NCI-H1092 (cell line): ENCODE measurements at places on chromosomes 6 and 20.
A peak's percentile ranks its signal among the peaks of the same experiment; 100 is the strongest.

- DNase-seq, result no peak
Measured at GRCh38 chr6:10396785-10397184, 18.1 kb downstream of the TFAP2A start.

- peak; percentile 25 for DNase-seq
Measured at GRCh38 chr6:133241901-133242636, 912 bp downstream of the EYA4 start.

GRCh38 chr6:111291336-111292259 is 191.4 kb downstream of the REV3L start:
- DNase-seq, result no peak

DNA sequence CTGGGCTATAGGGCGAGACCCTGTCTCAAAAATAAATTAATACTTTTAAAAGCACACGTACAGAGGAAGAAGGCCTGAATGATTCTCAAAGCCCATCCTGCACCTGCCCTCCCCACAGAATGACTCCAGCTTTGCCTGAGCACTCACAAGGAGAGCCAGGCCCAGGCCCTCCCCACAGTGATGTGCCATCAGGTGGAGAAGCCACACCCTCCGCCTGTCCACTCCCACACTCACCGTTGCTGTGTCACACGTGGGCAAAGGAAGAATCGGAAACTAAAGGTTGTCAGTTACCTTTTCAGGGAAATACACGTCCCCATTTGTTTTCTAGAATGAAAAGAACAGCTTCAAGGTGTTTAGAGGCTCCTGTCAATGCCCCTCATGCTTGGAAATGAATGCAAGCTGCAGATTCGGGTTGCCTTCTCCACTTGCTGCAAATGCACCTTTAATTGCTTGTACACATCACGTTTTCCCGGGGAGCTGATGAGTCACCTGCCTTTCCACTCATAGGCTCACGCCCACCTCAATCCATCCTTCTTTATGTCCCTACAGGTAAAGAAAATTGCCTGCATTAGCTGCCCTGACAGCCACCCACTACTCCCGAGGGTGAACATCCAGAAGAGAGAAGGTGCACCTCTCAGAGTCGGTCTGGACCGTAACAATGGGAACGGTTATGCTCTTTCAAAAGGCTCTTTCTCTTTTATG is 45.5 kb upstream of the AFDN start:
- DNase-seq, result no peak

- no peak for DNase-seq
Measured at GRCh38 chr20:44858606-44859360, 26.7 kb upstream of the YWHAB start.

DNA sequence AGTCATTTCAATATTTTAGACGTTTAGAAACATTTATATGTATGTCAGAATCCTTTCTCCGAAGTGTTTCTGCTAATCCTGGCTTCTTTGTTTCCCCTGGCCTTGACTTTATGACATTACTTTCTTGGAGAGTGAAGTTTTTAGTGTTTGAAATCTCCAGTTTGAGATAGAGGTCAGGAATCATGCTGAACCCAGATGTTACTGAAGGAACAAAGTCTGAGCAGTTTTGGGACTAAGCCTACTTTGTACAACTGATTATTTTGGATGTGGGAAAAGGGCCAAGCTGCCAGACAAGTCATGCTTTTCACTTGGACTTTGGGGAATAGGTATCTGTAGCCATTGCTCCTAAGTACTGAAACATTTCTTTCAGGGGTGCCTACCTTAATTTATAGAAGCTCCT is 2.3 kb downstream of the RNF144B start:
- no peak for DNase-seq

- DNase-seq, result no peak
Measured at GRCh38 chr6:10886691-10887502, at the start of gene SYCP2L. SYCP2L (plus strand) TSS chr6:10887052; CDS start chr6:10887127, 75 bp downstream.

DNA sequence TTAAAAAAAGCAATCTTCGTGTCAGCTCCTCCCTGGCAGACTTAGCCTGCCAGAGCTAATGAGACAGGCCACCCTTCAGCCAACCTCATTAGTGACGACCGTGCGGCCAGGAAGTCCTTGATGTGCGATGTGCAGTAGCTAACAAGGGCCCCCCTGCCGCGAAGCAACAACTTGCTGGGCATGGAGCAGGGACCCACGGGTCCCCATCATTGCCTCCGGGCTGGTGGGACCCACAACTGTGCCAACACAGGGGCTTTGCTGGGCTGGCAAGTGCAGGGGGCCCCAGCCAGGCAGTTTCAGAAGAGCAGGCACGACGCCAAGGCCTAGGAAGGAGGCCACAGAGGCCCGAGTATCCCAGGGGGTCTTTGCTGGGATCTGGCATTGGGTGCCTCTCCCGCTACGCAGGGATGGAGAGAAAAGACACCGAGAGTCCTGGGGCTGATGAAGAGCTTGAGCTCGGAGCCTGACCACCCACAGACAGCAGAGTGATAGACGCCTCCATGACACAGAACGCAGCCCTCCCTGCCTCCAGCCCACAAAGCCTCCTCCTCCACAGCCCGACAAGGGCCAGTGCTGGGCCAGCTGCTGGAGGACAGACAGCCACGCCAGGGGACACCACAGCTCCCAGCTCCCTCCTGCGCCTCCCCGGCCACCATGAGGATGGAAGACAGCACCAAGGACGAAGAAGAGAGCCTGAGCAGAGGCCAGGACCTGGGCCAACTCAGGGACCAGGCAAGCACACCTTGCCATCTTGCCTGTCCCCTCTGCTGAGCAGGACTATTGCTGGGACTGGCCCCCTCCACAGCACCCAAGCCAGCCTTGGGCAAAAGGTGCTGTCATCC is 96.6 kb downstream of the YTHDF1 start:
- DNase-seq, result no peak

DNA sequence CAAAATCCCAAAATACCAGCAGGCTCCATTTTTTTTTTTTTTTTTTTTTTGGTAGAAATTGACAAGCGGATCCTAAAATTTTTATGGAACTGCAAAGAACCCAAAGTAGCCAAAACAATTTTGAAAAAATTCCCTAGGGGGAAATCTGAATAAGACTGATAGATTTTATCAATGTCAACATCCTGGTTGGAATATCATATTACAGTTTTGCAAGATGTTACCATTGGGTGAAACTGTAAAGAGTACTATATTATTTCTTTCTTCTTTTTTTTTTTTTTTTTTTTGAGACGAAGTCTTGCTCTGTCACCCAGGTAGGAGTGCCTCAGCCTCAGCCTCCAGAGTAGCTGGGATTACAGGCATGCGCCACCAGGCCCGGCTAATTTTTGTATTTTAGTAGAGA is 29.4 kb upstream of the BEND3 start:
- DNase-seq, result no peak
